Right lung (tissue), 10 donors: ENCODE measurements at places on chromosomes 4 and X. TPM values are rescaled to one million over a fixed set of nuclear protein-coding genes. Genes with fewer than 3 reads are reported as not detected.
A peak's percentile ranks its signal among the peaks of the same experiment; 100 is the strongest.

GRCh38 chr4:2364654-2365053, 53.8 kb downstream of the ZFYVE28 start:
- DNase-seq, result peak; percentile 27

- no peak for DNase-seq
These were observed 8.4 kb downstream of the ADH4 start for GRCh38 chr4:99135541-99136162.

DNA sequence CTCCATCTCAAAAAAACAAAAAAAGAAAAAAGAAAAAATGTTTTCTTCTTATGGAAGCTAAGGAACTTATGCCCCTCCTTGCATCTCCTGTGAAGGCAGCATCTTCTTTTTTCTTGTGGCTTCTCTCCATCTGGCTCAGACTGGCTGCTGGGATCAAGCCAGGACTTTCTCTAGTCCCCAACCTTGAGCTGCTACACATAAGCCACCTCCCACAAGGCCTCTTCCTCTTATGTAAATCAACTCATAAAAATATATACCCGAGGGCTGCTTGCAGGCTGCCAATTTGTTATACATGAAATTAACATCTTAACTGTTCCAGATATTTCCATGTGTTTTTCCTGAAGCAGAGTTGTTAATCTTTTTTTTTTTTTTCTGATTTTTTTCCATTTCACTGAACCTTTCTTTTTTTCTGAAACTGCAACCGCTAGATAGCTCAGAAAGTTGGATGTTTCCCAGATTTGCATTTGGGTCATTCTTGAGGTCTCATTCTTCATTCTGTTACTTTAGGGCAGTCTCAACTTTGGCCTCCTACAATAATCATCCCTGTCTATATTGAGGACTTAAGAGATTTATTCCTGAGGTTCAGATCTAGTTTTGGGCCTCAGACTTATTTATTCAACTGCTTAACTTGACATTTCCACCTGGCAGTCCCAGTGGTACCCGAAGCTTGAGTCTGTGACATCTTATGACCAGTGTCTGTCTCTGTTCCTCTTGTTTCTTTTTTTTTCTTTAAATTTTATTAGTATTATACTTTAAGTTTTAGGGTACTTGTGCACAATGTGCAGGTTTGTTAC, 10.3 kb downstream of the SNX25 start:
- peak; percentile 60 for DNase-seq

DNA sequence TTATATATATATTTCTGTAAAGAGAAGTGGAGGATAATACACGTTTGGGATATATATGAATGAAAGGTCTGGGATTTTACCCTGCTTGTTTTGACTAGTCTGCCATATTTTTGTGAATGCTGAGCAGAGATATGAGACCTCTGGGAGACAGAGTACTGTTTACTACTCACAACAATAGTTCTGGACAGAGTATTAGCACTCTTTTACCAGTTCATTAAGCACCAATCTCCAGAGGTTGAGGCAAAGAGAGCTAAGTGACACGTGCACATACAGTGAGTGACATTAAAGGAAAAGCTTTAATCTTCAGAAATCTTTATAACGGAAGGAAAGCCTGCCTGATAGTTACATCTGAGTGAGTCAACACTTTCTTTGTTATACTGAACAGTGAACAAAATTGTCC, 1452.7 kb upstream of the TENM3 start:
- DNase-seq, result no peak

DNA sequence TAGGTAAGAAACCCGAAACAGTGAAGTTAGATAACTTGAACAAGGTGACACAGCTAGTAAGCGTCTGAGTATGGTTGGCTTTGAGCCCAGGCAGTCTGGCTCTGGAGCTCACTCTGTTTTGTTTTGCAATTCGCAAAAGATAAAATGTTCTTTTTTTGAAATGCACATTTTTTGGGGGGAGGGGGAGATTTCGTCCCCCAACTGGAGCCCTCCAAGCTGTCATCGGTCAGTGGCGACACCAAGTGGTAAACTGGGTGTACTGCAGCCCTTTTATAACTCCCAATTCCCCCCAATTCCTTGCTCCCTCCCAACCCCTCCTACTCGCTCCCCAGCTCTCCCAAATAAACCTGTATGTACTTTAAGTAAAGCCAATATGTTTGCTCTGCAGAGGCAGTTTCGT, 2.8 kb upstream of the CLCN5 start:
- peak; percentile 65 for DNase-seq

- no peak for DNase-seq
These were observed 32.0 kb downstream of the HAND2 start for GRCh38 chr4:173498023-173498422.

GRCh38 chr4:151199319-151200190, 77.4 kb upstream of the PRSS48 start:
- DNase-seq, result no peak

GRCh38 chr4:62199291-62199810, 999.2 kb downstream of the ADGRL3 start:
- no peak for DNase-seq

GRCh38 chrX:153777261-153778090, 3.4 kb upstream of the SRPK3 start:
- no peak for DNase-seq

- DNase-seq, result no peak
These were observed 45.9 kb upstream of the NEIL3 start for GRCh38 chr4:177263818-177264217.

GRCh38 chr4:144411119-144411518, 234.8 kb upstream of the HHIP start:
- DNase-seq, result no peak

The FAM149A gene
- 20.3 TPM for polyA plus RNA-seq

The HTATSF1 gene
- 111 TPM for polyA plus RNA-seq

The ZXDA gene
- polyA plus RNA-seq, result 3.8 TPM

The SSX1 gene
- polyA plus RNA-seq, result not detected
